ENCODE measurements at places on chromosomes 11 and 22. TPM values are rescaled to one million over a fixed set of nuclear protein-coding genes. Genes with fewer than 3 reads are reported as not detected.

Gene MS4A4A
- not detected for total RNA-seq

Gene NAV2
- total RNA-seq: 42.8 TPM

Gene SLC22A25
- not detected for total RNA-seq

Gene SYT13
- 15.1 TPM for total RNA-seq

Gene C11orf97
- not detected for total RNA-seq

Gene USH1C
- 3.7 TPM for total RNA-seq

Gene SCT
- 2.3 TPM for total RNA-seq

Gene CBLIF
- not detected for total RNA-seq

Gene TLCD5
- total RNA-seq: 8.2 TPM

Gene ELFN2
- 1.5 TPM for total RNA-seq

- no peak for DNase-seq
Measured at GRCh38 chr22:23684561-23685031, 6.2 kb upstream of the RGL4 start.

DNA sequence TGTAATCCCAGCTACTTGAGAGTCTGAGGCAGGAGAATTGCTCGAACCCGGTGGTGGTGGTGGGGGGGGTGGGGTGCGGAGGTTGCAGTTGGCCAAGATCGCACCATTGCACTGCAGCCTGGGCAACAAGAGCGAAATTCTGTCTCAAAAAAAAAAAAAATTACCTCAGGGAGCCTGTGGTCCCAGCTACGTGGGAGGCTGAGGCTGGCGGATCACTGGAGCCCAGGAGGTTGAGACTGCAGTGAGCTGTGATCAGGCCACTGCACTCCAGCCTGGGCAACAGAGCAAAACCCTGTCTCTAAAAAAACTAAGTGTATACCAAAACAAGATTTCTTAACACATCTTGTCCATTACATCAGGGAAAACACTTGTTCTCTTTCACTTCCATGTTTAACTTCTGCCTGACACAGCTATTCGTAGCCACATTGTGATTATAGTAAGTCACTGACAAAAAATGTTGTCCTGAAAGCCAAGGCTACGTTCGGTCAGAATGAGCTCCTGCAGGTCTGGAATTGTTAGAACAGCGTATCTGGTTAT lies 1.4 kb downstream of the TMEM80 start:
- DNase-seq: no peak

DNA sequence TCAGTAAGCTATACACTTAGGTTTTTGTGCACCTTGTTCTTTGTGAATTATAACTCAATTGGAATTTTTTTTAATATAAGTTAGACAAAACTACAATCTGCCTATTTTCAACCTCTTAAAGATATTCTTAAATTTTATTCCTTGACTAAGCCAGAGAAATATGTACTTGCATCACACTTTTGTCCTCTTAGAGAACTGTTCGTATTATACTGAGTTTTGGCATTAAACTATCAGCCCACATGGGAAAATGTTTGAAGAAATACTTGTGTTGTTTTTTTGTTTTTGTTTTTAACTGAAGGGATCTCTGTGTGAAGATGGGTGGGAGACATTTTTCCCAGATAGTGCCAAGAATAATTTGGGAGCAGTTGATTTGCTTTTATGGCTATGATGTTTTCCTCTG lies 25.3 kb downstream of the CEP295 start:
- no peak for DNase-seq

DNA sequence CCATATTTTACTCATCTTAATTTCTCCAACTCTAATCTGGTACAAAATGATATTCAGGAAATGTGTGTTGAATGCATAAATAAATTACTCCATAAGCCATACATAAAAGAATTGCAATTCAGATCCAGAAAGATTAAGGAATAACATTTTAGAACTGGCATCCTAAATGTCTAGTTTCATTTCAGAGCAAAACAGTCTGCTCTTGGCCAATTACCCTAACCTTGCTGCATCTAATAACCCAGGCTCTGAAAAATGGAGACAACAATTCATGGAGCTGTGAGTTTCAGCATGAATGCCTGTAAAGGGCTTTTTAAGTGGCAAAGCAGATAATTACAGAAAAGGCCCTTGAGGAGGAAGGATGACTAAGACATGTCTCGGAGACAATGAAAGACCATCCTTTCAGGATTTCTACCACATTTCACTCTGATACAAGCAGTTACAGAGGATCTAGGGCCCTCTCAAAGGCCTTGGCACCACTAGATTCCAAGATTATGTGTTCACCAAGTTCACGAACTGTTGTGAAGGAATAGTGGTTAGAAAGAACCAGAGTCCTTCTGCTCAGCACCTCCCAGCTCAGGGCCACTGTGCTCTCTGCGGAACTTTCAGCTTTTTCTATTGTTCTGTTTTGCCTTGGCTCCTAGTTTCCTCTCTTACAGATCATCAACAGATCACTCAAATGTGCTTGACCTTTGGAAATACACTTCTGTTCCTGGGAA lies 157.6 kb upstream of the BLID start:
- DNase-seq: no peak

GRCh38 chr22:22888571-22889353 lies 1.1 kb downstream of the IGLL5 start:
- no peak for DNase-seq

DNA sequence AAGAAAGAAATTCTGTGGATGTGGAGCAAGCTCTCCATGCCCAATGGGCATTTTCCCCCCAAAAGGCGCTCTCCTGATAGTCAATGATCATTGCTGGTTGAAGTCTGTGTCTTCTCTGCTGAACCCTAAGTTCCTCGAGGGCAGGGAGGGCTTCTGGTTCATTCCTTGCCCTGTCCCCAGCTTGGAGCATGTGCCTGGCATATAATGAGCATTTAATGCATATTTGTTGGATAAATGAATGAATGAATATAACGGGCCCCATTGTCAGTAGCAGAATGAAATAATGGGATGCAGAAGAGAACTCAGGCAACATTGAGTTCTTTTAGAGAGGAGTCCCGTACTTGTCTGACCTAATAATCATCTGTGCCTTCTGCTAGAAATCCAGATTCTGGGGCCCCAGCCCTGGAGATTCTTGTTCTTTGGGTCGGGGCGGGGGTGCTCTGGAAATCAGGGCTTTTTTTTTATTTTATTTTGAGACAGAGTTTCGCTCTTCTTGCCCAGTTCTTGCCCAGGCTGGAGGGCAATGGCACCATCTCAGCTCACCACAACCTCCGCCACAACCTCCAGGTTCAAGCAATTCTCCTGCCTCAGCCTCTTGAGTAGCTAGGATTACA lies 64.4 kb downstream of the CD82 start:
- no peak for DNase-seq

DNA sequence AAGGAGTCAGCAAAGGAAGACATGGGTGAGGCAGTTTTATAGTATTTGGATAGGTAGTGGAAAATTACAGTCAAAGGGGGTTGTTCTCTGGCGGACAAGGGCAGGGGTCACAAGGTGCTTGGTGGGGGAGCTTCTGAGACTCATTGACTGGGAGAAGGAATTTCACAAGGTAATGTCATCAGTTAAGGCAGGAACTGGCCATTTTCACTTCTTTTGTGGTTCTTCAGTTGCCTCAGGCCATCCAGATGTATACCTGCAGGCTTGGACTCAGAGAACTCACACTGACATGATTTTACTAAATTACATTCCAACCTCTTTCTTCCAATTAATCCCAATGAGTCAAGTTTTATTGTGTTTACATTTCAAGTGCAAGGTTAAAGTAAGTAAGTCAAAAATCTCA lies 240.5 kb upstream of the API5 start:
- no peak for DNase-seq

DNA sequence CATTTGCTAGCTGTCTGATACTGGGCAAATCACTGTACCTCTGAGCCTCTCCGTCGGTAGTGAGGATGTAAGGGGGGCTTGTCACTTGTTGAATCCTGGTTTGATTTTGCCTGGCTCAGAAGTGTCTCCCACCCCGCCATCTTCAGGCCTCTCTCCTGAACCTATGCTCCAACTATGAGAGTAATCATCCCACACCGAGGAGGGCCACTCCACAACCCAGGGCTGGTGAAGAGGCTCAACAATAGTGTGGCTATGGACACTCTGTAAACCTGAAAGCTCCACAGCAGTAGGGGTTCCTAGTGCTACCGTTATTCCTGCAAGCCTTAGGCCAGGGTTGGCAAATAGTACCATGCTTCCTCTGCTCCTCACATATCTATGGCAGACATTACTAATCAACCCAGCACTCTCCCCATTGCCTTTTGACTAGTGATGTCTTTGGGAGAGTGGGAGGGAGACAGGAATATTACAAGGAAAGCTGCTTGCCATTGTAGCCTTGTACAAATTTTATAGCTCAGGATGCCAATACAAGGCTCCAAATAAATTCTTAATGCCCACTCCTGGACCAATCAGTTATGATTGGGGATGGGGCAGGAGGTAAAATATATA lies 134.0 kb upstream of the TEAD1 start:
- no peak for DNase-seq

DNA sequence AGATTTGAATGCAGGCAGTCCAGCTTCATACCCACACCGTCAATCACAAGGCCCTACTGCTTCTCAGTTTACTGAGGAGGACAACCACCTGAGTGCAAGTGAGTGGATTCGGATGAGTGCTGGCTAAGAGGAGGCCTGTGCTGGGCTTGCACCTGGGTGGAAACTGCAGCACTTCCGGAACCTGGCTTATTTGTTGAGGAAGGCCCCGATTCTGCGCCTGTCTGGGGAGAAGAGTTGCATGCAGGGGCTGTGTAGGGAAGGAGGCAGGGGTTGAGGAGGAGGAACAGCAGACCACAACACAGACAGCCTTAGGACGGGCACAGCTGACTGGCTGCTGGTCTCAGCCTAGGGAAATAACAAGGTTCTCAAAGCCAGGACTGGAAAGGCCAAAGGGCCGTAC lies 20.8 kb downstream of the ABTB2 start:
- no peak for DNase-seq

- DNase-seq: no peak
Measured at GRCh38 chr11:5369789-5370188, 13.8 kb upstream of the OR51M1 start.

- no peak for DNase-seq
Measured at GRCh38 chr11:122797651-122798050, 40.6 kb upstream of the CRTAM start.

- DNase-seq: no peak
Measured at GRCh38 chr11:35524780-35525179, 636 bp downstream of the PAMR1 start.

- DNase-seq: peak; percentile 43
Measured at GRCh38 chr11:64359712-64360445, 917 bp downstream of the RPS6KA4 start.

DNA sequence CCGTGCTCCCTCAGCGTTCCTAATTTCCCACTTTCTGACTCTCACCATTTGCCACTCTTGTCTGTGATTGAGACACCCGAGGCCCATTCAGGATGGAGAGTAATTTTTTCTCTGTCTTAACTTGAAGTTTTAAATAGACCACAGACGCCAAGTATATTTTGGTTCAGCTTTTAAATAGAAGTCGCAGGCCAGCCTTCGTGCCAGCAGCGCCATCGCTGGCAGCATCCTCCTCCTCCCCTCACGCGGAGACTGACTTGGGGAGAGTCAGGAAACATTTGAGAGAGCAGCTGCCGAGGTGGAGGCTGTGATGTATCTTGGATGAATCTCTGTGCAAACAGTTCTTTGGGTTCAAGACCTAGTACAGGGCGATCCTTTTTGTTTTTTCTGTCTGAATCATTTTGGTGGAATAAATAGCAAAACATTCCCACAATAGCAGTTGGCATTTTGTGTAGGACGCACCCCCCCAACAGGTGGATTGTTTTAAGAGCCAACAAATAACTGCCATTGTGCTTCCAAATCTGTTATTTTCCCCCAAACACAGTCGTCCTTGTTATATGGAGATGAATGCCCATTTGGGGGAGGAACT lies 889 bp upstream of the DMC1 start:
- DNase-seq: peak; percentile 48

- DNase-seq: no peak
Measured at GRCh38 chr11:3827434-3828186, 13.1 kb downstream of the RHOG start.

DNA sequence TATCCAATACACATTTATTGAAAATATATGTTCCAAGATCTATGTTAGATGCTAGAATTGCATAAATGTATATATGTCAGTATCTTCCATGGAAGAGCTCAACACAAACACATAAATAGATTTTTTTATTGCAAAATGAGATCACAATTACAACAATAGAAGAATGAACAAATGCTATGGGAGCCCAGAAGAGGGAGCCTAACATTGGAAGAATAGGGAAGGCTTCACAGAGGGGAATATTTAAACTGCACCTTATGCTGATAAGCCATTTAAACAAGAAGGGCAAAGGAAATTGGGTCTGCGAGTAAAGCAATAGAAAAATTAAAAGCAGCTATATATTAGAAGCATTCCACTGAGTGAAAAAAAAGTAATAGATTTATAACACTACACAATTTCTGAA lies 96.1 kb upstream of the LRRC55 start:
- DNase-seq: no peak

DNA sequence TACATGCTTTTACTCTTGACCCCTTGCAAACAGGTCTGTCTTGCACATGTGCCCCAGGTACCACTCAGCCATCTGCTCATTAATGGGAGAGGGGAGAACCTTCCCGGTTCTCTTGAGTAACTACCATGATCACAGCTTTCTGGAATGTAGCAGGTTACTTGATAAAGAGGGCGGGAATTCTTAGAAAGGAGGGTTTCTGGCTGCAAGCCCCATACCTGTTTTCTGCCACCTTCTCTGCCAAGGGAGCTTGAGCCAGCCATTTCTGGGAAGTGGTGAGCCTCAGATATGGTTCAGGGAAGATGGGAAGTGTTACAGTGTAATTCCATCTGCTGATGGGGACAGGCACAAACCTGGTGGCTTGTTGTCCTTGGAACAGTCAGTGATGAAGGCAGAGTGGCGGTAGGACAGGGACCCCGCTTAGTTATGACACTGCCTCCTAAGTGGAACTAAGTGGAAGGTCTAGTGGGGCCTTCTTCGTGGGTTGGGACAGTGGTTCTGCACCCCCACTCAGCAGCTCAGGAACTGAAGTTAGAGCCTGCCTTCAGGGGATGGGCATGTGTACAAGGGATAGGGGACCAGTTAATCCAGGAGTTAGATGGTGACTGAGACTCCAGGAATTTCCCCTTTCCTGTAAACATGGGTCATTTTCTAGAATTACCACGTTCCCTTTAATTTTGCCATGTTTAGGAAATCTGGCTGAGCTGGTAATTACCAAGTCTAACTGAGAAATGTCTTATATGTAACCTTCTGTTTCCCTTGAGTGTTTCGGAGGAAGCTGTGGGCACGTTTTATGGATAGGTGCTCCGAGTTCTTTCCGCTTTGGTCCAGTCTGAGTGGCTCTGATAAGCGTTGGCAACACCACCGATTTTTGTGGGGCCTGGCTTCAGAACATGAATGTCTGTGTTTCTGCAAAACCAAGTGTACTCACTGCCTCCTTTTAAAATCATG lies 35.3 kb downstream of the BCR start:
- DNase-seq: no peak

Data from WTC11 (cell line).